ENCODE measurements at places on chromosomes 7 and 10.

DNA sequence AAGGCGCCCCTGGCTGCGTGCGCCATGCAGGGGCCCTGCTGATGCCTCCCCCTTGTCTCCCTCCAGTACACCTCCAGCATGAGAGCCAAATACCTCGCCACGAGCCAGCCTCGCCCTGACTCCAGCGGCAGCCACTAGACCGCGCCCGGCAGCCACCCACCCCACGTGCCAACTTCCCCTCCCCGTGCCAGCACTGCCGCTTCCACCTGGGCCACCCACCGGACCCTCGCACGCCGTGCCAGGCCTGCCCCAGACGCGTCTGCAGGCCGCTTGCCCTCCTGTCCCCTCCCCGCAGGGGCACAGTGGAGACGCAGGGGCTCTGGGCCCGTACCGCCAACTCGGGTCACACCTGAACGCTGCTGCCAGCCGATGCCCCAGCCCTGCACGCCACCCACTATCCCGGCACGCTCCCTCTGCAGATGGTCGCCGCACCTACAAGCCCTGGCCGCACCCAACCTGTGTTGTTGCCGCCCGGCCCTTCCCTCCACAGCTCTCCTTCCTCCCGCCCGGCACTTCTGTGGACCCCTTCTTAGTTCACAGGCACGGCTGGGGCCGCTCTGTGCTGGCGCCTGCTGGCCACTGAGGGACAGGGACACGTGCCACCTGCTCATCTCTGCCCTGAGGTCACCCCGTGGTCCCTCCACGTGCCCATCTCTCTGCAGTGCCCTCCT is 26.3 kb upstream of the AMZ1 start:
- DNase-seq = no peak

DNA sequence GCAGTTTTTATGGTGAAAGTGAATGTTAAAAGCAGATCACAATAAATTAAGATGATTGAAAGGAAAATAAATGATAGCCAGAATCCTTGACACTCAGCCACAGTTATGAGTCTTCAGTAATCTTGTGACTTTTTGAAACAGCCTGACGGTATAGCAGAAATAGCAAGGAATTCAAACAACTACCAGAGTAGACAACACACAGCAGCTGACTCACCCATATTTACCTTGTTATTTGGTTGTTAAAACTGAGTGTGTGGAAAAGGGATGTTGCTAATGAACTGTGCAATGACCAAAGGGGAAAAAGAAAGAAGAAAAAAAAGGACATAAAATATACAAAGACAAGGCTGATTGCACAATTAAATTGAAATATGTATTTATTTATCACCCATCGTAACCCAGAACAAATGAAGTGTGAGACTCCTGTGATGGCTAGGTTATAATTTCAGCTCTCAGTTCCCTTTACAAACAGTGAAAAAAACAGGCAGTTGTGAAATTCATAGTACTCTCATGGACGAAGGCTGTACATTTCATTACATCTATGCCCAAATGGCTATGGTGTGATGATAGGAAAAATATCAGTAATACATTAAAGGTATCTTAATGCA is 1023.0 kb upstream of the SORCS1 start:
- peak; percentile 53 for DNase-seq

GRCh38 chr7:38334163-38334562 is 60.7 kb upstream of the TARP start:
- no peak for DNase-seq

DNA sequence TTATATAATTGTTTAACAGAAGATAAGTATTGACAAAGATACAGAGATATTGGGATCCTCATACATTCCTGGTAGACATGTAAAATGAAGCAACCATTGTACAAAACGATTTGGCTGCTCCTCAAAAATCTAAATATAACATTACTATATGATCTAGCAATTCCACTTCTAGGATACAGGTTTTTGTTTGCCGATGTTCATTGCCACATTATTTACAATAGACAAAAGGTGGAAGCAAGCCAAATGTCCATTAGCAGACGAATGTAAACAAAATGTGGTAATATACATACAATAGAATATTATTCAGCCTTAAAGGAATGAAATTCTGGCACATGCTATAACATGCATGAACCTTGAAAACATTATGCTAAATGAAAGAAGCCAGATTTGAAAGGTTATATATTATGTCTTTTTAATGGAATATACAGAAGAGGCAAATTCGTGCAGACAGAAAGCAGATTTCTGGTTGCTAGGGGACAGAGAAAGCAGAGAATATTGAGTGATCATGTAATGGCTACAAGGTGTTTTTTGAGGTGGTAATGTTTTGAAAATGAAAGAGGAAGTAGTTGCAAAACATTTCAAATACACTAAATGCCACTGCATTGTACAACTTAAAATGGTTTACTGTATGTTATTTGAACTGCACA is 44.9 kb downstream of the POLR1F start:
- no peak for DNase-seq

DNA sequence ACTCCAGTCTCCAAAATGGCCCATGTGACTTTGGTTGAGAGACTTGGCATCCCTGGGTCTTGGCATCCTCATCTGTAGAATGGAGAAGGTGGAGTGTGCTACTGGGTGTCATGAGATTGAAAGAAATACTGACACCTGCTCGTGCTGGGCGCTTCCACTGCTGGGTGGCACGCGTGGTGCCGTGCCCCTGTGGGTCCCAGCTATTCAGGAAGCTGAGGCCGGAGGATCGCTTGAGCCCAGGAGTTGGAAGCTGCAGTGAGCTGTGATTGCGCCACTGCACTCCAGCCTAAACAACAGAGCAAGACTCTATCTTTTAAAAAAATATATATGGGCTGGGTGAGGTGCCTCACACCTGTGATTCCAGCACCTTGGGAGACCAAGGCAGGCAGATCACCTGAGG is 53.1 kb downstream of the NPTX2 start:
- DNase-seq = no peak

DNA sequence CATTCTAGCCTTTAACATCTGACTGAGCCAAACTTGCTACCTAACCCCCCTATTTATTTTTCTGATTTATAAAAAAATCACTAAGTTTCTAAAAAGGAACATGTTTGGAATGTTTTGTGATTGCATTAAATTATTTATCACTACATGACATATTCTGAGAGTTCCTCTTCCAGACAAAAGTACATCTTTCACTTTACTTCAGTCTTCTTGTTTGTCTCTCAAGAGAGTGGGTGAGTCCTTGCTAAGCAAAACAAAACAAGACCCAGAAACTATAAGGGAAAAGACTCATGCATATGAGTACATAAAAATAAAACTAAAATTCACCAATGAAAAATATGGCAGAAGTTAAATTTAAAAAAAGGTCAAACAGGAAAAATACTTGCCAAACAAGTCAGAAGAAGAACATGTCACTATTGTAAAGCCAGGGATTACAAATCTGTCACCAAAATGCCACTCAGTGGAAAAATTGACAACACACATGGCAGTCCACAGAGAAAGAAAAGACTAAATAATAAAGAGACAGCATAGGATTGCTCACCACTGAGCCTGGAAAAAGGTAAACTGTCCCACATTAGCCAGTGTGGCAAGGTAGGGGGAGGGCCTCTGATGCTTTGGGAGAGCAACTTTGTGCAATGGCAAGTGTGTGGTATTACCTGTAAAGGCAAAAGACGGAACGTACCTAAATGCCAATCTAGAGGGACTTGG is 166.7 kb upstream of the ZNF32 start:
- DNase-seq = no peak

GRCh38 chr7:69244701-69245100 is 353.6 kb upstream of the AUTS2 start:
- no peak for DNase-seq

DNA sequence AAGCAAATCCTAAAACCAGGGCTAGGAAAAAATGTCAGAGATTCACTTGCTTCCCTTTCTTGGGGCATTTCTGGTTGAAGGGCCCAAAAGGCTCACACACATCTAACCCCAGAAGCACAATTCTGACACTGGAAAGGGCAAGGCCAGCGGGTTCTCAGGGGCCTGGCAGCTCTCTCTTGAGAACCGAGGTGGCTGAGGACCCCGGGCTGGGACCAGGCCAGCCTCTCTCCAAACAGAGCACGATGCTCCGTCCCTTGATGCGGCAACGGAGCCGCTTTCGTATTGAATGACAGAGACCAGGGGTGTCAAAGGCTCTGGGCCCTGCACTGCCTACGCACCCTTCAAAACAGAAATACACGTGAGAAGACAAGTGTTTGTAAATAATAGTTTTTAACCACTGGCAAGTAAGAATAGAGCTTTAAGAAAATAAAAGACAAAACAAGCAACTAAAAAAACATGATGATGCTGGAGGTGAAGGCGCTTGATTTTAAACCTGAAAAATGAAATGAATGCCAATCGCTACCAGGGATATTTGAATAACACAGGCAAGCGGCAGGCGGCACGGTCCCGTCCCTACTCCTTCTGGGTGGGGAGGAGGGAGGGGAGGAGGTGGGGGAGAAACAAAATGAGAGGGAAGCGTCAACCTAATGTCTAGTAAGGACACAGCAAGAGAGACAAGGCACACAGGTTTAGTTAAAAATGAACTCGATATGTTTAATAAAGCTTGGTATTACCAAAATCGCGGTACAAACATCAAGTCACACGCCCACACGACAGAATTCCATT is 68.0 kb downstream of the SLC29A4 start:
- DNase-seq = no peak

DNA sequence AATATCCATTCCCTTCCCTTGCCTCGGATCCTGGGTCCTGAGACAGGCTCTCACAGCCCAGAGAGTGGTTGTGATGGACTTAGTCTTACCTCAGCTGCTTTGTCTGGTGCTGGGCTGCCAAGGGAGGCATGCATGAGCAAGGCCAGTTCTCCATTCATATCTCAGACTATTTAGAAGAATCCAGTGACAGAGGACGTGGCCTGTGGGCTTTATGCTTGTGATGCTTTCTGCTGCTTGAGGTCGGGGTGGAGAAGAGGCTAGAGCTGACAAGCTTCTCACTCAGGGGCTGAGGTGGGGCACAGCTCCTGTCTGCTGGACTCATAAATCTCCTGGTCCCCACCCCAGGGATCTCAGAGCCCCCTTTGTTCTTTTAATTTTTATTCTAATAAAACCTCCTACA is 66.8 kb downstream of the DNAJC12 start:
- no peak for DNase-seq

- DNase-seq = peak; percentile 64
Observed at GRCh38 chr10:116521424-116522290, 24.1 kb upstream of the PNLIP start.

- no peak for DNase-seq
Observed at GRCh38 chr10:108166401-108166800, 1001.9 kb upstream of the SORCS1 start.

DNA sequence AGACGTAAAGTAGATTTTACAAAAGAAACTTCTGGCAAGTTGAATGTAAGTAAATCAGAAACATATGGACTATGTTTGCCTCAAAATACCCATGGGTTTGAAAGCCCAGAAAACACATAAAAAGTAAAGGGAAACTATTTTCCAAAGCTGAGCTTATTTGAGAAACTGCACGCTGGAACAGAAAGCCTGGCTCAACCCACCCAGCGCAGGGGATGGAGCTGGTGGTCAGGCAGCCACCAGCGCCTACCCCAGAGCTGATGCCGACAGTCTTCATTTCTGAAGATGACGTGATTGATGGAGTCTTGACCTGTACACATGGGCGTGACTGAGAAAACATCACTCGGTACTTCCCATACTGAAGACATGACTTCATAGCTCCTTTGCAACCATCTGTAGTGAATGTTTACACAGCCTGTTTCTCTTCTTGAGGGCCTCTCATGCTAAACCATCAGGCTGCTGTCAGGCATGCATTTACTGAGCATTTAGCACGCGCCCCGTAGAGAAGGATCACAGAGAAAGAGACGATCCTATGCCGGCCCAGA is 232.6 kb upstream of the AUTS2 start:
- DNase-seq = peak; percentile 55

GRCh38 chr7:111388912-111389311 is 173.4 kb downstream of the IMMP2L start:
- no peak for DNase-seq

DNA sequence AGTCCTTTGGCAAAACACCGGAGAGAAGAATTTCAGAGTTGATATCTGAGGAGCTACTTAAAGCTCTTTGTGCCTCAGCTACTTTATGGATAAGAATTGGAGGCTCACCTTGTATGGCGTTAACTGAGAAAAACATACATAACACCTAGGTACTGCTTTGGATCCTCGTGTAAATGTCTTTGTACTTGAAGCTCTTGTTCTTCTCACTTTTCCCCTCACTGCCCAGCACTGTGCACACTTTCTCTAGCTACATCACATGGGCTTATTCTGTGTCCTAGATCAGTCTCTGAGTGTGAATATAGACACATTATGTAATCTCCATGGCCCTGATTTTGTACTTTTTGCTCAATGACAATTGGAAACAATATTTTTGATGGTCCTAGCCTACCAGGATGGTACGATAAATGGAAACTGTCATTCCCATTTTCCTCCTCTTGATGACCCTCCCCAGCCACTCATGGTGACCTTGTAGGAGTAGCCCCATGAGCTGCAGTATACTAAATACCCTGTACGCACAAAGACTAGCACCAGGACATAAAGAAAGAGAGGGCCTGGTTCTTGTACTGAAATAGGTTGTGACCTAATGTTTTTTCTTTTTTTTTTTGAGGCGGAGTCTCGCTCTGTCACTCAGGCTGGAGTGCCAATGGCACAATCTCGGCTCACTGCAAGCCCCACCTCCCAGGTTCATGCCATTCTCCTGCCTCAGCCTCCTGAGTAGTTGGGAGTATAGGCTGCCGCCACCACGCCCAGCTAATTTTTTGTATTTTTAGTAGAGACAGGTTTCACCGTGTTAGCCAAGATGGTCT is 22.1 kb downstream of the STAMBPL1 start:
- DNase-seq = no peak

DNA sequence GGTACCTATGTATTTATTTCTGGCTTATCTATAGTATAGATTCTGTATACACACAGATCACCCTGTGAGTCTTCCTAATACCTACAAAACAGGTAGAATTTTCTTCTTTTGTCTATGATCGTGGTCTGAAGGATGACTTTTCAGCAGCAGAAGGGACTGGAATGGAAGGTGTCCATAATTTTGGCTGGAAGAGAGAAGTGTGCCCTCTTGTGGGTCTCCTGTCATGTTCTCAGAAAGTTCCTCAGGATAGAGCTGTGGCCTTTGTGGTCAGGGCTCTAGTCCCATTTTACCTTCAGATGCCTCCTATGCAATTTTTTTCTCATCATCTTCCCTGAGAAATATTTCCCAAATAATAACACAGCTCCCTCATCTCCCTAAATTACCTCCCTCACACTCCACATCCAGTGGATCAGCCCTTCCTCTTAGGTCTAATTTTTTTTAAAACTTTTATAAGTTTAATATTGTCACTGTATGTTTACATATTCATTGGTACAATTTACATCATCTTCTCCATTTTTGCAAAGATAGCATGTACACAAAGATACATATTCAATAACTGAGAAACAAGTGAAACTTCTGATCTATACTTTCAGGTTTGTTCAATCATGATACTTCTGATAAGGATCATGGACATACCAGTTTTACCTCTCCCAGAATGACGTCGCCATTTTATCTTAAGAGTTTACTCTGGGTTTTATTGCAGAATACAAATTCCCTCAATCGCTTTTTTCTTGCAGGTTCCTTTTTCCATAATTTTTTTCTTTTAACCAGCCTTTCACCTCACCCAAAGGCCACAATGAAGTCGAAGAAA is 112.7 kb downstream of the REEP3 start:
- DNase-seq = peak; percentile 33
